Stromal cell of bone marrow (primary cell): ENCODE measurements at places on chromosomes 7 and 10.

DNA sequence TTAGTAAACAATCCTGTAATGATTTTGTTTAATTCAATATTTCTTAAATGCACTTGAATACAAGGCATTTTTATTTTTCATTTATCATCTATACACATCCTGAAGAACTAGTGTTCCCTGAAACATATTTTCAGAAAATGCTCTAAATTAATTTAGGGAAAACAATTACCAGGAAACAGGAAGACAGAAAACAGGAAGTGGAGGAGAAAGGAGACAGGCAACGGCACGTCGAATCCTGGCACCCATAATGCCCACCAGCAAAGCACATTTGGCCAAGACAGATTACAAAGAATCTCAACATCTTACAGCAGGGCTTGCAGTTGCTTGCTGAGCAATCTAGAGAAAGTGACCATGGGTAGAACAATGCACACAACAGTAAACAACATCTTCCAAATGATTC lies 571.1 kb downstream of the GRID1 start:
- DNase-seq: no peak

DNA sequence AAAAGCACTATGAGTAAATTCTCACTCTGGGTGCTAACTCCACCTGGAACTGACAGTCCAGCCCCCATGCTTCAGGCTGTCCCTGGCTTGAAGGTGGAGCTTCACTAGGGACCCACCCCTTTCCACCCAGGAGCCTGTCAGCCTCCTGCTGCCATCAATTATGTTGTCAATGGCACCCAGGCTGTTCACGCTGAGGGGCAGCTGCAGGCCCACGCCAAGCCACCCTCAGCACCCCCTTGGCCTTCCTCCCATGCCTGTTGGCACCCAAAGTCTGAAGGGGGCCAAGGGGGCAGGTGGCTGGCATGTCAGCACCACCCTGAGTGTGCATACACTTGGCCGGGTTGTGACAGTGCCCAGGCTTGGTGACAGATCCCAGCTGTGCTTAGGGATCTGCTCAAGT lies 149.3 kb downstream of the NXPH1 start:
- no peak for DNase-seq

DNA sequence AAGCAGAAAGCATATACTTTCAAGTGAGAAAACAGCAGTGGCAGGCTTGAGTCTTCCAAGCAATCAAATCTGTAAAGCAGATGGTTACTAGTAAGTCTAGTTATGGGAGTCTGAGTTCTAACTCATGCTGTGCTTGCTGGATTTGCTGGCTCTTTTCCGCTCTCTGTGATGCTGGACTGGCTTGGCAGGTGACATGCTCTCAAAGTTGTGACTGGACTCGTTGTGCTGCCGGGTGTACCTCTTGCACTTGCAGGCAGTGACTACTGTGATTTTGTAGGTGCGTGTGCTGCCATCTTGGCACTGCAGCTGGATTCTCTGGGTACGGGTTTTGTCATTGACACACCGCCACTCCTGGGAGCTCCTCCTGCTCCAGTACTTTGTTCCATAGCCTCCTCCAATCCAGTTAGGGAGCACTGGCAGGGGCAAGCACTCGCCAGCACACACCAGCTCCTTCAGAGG lies 3.1 kb downstream of the SOSTDC1 start:
- DNase-seq: no peak

GRCh38 chr10:114384601-114385000 lies 19.7 kb downstream of the AFAP1L2 start:
- no peak for DNase-seq

GRCh38 chr10:114755537-114755936 lies 66.0 kb upstream of the FHIP2A start:
- no peak for DNase-seq

DNA sequence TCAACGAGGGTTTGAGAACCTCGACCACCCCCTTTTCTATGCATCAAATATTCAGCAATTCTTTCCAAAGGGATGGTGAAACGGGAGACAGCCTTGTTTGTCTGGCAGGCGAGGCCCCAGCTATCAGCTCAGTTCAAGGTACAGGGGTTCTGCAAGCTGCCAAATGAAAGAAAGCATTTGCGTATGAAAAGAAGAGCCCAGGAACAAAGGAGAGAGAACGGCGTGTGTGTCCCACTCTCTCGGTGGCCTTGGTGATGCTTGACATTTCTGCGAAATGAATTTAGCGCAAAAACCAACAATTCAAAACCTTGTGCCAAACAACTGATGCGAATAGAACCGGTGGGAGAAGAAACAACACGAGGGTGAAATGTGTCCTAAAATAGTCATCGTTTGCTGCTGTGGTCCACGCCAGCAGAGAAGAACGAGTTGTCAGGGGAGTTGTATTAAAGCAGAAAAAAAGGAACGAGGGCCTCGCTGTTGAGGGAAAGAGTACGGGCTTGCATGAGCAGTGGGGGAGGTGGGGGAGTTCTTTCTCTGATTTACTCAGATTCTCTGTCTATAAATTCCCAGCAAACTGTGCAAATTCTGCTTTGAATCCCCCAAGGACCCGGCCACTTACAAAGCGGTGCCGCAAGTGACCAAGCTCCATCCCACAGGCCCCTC lies 97.7 kb downstream of the TMEM130 start:
- DNase-seq: no peak

DNA sequence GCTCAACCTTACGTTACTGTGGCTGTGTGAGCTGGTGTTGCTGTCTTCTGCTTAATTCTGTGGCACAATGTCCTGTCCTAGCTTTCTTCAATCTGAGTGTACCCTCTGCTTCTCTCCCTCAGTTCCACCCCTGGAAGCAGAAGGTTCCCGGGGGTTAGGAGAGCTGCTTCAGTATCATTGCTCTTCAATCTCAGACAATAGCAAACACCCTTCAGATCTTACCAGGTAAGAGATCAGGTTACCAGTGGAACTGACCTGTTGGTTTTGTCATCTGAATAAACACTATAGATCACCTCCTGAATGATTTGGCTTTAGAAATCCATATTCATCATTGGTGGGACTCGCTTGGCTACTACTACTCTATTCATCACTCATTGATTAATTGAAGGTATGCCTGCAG lies 48.4 kb downstream of the DNAJB9 start:
- no peak for DNase-seq

GRCh38 chr10:26931223-26931622 lies 70.5 kb upstream of the ABI1 start:
- DNase-seq: no peak

GRCh38 chr7:29102558-29103151 lies 43.7 kb downstream of the CPVL start:
- peak; percentile 45 for DNase-seq

DNA sequence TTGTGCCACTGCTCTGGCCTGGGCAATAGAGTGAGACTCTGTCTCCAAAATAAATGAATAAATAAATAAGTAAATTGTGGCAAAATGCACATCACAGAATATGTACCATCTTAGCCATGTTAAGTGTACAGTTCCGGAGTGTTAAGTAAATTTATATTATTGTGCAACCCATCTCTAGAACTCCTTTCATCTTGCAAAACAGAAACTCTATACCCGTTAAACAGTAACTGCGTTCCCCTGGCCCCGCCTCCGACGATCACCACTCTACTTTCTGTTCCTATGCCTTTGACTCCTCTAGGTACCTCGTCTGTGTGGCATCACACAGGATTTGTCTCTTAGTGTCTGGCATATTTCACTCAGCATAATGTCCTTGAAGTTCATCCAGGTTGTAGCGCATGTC lies 356.4 kb upstream of the FOXK1 start:
- no peak for DNase-seq

DNA sequence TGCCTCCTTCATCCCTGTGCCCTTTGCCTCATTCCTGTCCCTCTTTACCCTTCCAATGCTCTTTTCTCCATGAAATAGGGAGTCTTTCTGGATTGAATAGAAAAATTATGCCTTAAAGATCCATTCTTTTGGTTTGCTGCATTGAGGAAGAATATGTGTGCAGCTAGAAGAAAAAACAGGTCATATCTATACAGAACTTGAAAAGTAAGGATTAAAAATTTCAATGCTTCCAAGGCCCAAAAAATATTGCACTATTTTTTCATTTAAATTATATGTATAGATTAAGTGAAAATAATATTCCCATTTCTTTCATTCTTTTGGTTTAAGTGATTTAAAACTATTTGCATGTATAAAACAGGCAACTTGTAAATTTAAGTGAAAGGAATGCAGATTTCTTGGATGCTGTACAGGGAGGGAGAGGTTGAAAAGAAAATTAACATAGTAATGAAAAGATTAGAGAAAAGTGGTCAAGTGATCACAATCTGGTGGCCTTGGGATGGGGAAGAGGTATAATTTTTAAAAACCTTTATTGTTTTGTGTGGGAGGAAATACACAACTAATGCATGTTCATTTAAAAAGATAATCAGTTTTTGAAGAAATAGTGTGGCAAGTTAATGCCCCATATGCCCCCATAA lies 18.5 kb upstream of the EVX1 start:
- DNase-seq: no peak

DNA sequence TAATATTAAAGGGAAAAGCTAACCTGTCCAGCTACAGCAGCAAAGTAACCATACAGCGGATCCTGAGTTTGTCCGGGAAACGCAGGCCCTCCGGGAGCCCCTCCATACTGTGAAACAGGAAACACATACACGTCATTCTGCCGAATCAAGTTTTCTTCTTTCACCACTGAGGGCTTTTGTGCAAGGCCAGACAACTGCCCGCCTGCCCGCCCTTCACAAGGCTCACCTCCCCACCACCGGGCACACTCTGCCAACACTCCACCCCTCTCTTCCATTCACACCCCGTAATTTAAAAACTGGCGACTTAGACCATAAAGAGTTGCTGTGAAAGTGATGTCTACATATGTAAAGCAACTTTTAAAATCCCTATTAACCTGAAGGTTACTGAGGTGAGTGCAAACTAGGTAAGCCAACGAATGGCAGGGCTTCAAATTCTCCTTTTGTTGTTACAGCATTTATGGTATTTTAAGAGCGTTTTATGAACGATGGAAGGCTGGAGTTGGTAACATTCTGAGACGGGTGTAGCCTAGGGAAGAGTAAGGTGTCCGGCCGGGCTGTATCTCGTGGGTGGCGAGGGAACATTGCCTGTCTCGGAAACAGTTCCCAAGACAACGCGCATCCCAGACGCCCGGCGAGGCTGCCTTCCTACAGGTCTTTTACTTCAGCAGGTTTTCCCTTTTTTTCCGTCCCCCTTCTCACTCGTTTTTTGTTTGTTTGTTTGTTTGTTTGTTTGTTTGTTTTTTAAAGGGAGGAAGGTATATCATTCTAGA lies 817 bp downstream of the SRI start:
- peak; percentile 42 for DNase-seq

DNA sequence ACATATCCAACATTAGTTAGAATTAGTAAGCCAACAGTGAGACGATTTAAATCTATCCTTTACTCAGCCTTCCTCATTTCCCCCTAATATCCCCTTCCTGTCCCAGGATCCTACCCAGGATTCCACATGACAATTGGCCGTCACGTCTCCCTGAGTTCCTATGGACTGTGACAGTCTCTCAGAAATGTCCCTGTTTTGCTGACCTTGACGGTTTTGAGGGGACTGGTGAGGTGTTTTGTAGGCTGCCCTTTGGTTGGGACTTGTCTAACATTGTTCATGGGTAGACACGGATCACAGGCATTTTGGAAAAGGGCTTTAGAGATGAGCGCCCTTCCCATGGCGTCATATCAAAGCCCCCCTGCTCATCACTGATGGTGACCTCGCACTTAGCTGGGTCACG lies 162.8 kb downstream of the ZMYND11 start:
- no peak for DNase-seq

DNA sequence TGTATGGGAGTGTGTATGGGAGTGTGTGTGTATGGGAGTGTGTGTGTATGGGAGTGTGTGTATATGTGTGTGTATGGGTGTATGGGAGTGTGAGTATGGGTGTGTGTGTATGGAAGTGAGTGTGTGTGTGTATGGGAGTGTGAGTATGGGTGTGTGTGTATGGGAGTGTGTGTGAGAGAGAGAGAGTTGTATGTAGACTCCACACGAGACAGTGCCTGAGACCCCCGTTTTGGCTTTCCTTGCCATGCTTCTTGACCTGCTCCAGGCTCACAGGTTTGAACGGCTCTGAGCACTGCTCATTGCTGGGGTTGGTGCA lies 49.7 kb downstream of the COL17A1 start:
- no peak for DNase-seq

- DNase-seq: no peak
These were observed 8.2 kb upstream of the NRG3 start for GRCh38 chr10:81866753-81867152.

DNA sequence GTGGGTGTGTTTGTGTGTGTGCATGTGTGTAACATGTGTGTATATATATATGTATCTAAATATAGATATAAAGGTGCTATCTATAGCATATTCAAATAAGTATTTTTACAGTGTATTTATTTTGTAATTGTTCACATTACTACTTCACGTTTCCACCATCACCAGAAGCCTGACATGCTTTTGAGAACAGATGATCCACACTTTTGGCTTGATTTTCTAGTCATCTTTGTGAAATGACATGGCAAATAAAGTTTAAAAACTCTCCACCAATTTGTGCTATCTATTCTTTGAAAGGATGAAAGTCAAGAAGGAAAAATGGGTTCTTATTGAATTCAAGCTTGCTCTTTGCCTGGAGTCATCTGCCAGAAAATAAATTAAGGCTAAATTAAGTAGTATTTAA lies 294.0 kb upstream of the AKR1E2 start:
- DNase-seq: no peak

- DNase-seq: no peak
These were observed 3.4 kb downstream of the WASL start for GRCh38 chr7:123745437-123745836.

DNA sequence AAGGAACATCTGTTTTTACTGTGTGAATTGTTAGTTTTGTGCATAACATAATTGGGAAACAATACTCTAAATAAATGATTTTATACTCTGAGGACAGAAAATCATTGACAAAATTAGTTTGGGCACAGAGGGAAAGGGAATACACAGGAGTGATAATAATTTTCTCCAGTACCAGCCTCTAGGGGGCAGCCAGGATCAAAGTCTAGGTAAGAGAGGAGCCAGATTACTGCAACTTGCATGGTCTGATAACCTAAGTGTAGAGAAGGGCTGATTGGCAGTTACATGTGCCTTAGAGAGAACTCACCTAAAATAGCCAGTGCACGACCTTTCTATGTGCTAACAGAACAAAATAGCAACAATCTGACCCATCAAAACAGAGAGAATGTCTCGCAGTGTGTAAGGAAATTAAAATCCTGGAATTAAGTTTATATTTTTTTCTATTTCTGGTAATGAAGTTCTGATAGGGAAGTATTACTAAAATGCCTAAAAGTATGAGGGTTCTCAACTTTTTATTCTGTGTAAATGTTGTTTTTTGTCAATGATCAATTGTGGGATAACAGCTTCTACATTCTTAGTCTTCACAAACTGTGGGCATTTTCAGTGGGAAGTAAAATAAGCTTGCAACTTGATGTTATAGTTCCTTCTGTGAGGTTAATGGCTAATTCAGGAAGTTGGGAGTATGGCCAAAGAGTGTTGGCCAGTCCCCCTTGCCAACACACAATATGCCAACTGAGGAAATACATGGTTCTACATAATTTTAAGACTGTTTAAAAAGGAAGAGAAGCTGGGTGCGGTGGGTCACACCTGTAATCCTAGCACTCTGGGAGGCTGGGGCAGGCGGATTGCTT lies 66.4 kb downstream of the EXOC6 start:
- DNase-seq: peak; percentile 27

- no peak for DNase-seq
These were observed 387.2 kb downstream of the TCERG1L start for GRCh38 chr10:130924138-130924819.
